A172 (cell line): ENCODE measurements at places on chromosomes 2 and 18.

GRCh38 chr2:71478806-71479205 lies 25.4 kb downstream of the DYSF start:
- no peak for DNase-seq

GRCh38 chr2:85915606-85916303 lies 27.0 kb upstream of the ST3GAL5 start:
- DNase-seq, result no peak

DNA sequence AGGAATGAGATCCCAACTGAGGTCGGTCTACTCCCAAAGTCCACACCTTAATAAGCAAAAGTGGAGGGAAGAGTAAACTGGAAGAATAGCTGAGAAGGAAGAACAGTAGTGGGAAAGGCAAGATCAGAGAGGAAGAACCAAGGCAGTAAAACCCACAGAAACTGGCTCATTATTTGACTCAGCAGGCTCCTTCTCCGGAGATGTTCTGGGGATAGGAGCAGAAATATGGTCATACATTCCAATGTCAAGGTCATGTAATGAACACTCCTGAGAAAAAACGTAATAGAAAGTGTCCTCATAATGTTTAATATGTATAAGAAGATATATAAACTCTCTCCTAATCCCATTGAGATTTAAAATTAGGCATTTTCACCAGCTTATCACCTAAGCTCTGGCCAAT lies 39.5 kb downstream of the STK39 start:
- no peak for DNase-seq

DNA sequence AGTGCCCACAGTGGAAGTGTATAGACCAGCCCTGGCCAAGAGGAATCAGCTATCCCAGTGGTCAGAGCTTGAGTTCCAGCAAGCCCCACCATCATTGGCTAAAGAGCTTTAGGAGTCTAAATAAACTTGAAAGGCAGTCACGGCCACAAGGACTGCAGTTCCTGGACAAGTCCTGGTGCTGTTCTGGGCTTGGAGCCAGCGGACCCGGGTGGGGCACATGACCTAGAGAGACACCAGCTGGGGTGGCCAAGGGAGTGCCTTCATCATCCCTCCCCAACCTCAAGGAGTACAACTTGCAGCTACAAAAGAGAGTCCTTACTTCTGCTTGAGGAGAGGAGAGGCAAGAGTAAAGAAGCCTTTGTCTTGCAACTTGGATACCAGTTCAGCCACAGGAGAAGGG lies 439.8 kb upstream of the TMEFF2 start:
- DNase-seq, result no peak

GRCh38 chr2:38315707-38316333 lies 61.3 kb downstream of the ATL2 start:
- DNase-seq, result peak; percentile 47

DNA sequence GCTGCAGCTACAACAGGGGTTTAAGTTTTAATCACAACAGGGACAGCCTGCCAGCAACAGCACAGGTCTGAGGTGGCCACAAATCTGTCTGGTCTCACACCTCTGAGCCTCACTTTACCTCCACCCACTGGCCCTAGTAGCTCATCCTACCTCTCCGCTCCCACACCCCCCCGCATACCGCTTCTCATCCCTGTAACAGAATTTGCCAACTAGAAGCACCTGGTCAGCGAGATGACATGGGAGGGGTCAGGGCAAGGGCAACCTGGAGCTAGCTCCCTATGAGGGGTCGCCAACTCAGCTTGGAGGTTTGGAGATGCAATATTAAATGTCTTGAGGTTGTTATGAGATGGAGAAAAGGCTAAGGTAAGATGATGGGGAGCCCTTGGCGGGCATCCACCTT lies 7.5 kb downstream of the CATIP start:
- no peak for DNase-seq

- no peak for DNase-seq
Measured at GRCh38 chr2:104847586-104848160, 6.2 kb upstream of the POU3F3 start.

DNA sequence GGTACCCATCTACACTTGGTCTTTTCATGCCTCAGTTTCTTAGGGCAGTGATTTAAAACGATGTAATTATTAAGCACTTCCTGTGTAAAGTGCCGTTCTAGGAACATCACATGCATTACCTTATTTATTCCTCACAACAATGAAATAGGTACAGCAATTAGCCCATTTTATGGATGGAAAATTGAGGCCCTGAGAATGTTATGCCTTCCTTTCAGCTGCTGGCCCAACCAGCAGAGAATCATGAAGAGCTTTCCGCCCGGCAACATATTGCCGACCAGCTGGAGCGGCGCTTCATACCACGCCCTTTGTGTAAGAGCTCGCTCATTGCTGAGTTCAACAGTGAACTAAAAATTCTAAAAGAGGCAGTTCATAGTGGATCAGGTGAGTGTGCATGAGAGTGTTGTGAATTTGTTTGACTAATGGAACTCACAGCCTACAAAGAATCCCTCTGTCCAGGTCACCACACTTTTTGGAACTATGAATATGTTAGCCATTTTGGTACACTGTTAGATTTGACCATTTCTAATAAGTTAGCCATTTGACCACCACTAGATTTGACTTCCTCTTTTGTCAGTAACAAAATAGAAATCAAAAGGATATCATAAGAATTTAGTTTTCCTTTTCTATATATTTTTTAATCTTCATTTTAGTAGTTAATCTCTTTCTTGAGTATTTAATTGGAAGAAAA lies 25.6 kb upstream of the RPE start:
- no peak for DNase-seq
